ENCODE measurements at places on chromosomes 7 and 10.

- DNase-seq: no peak
These were observed 109.6 kb upstream of the STARD3NL start for GRCh38 chr7:38068461-38068860.

- no peak for DNase-seq
These were observed 17.1 kb downstream of the ADCY1 start for GRCh38 chr7:45591101-45591906.

DNA sequence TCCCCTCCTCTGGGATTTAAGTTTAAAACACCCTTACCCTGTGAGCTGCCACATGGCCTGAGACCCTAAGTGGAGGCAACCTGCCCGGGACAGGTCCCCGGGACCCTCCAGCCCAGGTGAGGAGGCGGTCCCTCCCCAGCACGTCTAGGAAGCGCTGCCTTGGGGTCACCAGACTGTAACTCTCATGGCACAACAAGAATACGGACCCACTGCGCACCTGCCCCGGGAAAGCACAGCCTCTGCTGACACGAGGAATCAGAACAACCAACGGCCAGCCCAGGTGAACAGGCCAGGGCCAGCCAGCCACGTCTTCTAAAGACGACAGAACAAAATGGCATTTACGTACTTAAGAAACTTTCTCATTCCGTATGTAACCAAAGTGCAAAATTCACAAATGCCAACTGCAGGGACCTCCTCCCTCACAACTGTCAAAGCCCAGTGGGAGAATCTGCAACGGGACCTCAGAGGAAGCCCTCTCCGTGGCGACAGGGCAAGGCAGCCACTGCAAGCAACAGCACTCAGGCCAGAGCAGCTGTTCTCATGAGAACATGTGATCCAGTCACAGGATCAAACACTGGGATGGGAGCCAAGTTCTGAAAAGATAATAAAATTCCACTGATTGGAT is 208.4 kb downstream of the DIP2C start:
- no peak for DNase-seq

GRCh38 chr7:80873140-80873539 is 45.7 kb downstream of the SEMA3C start:
- DNase-seq: no peak

DNA sequence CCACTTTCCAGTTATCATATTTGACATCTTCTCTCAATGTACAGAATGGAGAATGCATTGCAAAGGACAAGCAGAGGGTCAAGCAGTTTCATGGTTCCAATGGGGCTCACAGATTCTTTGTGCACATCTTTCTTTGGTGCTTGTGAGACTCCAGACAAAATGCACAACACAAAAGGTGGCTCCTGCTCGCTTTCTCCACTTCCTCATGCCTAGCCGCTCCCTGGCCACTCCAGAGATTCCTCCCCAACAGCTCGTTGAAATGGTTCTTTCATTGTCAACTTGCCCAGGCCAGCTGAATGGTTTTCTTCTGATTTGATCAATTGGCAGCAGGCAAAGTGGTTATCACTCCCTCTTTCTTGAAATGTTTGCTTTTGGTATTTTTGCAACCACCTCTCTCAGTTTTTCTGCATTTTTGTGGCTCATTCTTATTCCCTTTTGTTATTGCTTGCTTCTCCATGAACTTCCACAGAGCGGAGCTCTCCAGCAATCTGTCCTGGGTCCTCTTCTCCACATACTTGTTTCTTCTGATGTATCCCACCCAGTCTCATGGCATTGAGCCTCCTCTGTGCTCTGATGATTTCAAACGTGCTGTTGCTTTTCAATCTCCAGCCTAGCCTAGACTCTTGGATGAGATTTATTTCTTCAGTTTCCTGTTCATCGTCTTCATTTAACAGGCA is 507.8 kb upstream of the MKI67 start:
- DNase-seq: no peak

DNA sequence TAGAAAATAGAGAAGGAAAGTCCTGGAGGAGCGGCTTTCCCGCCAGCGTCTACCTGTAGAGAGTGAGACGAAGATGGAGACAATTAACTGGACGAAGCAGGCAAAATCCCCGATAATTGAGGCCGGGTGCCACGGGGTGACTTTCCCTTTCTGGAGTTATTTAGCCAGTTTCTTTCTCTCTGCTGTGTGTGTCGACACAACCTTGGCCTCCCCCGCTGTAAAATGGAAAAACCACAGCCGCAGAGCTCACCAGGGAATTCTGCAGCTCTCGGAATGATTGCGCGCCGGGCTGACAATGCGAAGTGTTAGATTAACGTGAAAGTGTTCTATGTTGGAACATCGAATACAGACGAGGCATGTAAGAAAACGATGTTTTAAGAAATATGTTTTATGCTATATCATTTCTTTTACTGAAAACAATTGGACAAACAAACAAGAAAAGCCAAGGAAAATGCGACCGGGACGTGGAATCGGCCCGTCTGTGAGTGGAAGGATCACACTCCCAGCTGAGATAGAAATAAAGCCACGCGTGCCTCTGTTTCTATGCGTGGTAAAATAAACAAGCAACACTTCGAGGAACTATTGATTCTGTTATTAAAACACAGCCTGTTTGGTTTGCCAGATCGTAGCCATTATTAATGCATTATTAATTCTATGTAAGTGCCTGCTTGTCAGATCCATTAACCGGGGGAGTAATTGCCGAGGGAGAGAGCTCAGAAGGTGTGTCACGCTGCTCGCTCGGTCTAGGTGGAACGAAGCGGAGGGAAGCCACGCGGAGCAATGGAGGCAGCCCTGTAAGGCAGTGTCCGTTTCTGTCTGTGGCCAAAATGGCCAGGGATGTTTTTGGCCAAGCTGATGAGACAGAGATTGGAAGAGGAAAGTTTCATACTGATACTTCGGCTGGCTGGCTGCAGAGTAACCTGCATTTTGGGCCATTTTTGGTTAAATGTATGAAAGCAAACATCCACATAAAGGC is 129.4 kb downstream of the DNAJB6 start:
- no peak for DNase-seq

DNA sequence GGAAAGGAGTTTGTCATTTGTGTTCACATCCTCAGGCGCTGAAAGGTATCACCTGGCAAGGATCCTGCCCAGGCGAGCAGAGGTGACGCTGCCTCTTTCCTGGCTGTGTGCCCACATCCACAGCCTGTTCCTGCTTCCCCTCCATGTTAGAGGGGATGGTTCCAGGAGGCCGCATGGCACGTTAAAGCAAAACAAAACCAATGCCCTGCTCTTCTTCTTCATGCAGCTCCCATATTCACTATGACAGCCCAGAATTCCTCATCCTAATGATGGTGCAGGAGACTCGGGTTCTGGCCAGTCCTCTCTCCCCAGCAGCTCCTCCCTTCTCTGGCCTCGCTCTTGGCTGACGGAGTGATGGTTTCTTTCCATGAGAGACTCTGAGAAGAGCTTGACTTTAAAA is 678.5 kb upstream of the ANKRD30A start:
- no peak for DNase-seq

DNA sequence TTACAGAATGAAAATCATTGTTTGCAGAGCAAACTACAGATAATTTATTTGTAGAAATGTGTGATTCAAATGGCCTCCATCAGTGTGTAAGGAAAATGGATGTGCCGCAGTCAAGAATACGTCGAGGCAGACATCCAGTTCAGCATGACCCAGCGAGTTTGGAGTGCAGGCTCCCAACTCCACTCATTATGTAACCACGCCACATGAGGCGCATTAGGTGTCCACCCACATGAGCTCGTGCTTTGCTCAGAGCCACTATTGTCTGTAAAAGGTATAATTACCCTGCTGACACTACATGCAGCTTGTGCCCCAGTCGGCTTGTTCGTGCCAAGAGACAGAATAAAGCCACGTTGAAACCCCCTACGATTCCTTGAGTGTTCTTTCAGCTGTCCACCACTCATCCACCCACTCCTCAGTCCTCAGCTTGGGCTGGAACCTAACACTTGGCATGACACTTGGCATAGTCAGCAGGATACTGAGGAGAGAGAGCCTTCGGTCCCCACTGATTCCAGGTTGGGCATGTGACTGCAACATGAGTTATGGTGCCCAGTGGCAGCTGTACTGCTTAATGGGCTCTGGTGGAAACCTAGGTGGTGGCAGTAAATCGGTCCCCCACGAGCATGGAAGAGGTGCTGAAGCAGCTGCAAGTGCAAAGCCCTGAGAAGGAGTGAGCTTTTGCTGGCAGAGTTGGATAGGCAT is 102.7 kb downstream of the BICC1 start:
- DNase-seq: no peak

DNA sequence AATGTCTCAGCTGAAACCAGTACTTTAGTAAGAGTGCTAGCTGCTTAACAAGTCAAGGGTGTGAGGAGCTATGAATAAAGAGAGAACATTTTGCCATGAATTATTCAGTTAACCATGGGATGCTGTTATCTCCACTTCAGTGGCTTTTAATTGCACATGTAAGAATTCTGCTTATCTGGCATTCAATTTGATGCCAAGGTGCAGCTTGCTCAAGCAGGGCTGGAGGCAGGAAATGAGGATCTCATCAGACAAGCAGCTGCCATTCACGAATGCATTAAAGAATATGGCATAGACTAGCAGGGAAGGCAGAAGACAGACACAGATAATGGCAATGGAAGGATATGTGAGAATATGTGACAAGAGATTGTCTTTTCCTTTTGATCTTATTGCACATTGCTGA is 697.8 kb downstream of the NRG3 start:
- no peak for DNase-seq

DNA sequence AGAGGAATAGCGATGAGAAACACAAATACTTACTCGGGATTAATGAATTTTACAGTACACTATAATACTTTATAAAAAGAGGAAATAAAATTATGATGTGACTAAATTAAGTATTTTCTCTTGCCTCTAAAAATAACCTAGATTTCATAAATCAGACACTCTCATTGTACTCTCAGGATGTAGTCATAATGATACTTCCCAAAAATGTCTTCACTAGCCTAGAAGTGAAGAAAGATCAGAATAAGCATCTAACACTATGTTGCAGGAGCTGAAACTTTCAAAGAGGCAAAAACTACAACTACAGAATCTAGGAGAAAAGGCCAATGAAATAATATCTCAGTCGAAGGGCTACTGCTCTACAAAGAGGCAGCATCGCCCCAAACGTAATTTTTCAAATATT is 49.4 kb downstream of the DNAJC1 start:
- DNase-seq: no peak

- DNase-seq: no peak
These were observed 28.8 kb upstream of the CUL1 start for GRCh38 chr7:148669927-148670326.

DNA sequence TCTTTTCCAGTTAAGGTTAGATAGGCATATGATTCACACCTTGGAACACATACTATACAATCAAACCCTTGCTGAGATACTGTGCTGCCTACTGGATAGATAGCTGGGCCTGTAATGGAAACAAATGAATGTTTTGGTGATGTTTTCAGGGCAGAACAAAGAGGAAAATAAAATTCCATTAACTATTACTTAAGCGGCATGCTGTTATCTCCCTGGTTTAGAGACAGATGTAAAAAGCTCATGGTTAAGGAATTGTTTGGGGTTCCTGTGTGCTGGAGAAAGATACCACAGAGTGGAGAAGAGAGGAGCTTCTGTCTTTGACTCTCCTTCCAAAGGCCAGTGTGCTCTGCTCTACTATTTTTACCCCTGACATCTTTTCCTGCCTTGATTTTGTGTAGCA is 341.1 kb downstream of the PLXDC2 start:
- DNase-seq: no peak

DNA sequence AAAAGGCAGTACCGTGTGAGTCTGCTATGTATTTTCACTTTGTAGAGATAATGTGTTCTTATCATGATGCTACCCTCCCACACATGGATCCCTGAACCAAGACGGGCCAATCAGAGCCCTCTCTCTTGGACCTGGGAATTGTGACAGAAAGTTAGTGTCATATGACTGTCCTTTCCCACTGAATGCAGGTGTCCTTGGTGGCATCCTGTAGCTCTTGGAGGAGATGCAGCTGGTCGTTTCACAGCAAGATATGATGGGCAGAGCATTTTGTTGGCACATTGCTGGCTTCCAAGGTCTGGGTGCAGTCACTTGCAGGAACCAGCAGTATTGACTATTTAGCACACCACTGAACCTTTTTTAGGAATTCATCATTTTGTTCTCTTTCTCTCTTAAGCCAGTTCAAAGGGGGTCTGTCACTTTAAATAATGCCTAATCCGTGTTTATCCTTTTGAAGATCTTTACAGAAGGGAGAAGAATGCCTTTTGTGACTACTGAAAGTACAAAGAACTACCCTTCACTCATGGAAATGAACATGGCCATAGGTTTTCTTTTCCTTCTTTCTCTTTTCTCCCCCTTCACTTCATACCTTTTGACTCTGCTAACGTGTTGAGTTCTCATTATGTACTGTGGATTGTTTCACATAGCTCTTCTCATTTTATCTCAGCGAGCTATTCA is 125.1 kb downstream of the PLXDC2 start:
- no peak for DNase-seq

GRCh38 chr7:46212425-46213153 is 291.5 kb upstream of the IGFBP3 start:
- no peak for DNase-seq

DNA sequence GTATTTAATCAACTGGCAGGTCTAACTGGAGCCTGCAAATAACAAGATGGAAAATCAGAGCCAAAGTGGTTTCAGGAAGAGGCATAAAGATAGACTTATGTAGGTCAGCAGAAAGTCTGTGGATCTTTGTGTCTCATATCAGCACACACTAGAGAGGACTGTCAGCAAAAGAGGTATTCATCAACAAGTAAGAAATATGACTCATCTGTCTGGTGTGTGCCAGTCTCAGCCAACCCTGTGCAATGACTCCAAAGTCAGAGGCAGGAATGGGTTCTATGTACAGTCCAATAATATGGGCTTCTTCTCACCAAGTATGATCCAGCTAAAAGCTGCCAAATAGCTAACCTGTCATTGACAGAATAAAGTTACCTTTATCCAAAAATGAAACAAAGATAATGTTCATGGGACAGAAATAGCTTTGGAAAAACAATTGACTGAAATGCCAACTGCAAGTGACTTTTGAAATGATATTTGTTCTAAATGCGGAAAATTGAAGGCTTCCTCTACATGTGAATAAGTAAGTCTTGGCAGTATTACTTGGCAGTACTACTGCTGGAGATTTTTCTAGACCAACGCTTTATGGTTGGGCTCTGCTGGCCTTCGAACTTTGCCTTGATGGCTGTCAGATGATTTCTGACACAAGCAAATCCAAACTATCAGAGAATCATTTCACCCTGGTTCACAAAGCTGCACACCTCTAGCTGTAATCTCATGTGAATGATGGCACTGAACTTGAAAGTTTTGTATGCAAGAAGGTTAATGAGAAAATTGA is 272.3 kb upstream of the SEMA3C start:
- DNase-seq: no peak

Data from midbrain (tissue), 1 donor.